T-cell (primary cell): ENCODE measurements at places on chromosomes 13 and 19. TPM values are rescaled to one million over a fixed set of nuclear protein-coding genes. Genes with fewer than 3 reads are reported as not detected.

DNA sequence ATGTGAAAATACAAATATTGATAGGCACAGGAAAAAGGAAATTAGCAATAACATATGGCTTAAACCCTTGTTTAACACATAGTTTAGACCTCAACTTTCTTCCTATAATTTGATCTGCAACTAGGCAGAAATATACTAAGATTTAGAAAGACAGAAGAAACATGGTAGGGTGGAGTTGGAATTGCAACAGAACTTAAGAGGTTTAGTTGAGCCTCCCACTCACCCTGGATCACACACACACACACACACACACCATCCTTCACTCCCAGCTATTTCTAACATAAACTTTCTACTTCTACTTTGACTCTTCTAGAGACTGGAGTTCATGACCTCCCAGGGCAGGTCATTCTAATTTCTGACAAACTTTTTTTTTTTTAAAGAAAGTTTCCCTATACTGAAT lies 47.4 kb downstream of the FLT3 start:
- no peaks in the 10 kb centered on the region for H3K4me1 ChIP-seq
- no peaks in the 10 kb centered on the region for H3K36me3 ChIP-seq
- H3K4me3 ChIP-seq: no peak overlapping the region

GRCh38 chr19:15550929-15551292 lies 42.6 kb downstream of the CYP4F22 start:
- H3K36me3 ChIP-seq: no peaks in the 10 kb centered on the region
- H3K4me3 ChIP-seq: peak overlapping the region; percentile 84
- DNase-seq: no peak
- H3K4me1 ChIP-seq: peaks cover 11% of the 10 kb centered on the region

The FUT1 gene
- 0.15 TPM for total RNA-seq

- no peak for DNase-seq
- H3K27me3 ChIP-seq: no peaks in the 10 kb centered on the region
- H3K4me3 ChIP-seq: no peak overlapping the region
Measured at GRCh38 chr19:17061205-17061604, 14.0 kb downstream of the HAUS8 start.

- no peak overlapping the region for H3K27ac ChIP-seq
- no peak for DNase-seq
- H3K4me3 ChIP-seq: no peak overlapping the region
- H3K4me1 ChIP-seq: peaks cover 31% of the 10 kb centered on the region
- H3K27me3 ChIP-seq: no peaks in the 10 kb centered on the region
Measured at GRCh38 chr19:46373491-46374359, 26.8 kb downstream of the PPP5C start.

DNA sequence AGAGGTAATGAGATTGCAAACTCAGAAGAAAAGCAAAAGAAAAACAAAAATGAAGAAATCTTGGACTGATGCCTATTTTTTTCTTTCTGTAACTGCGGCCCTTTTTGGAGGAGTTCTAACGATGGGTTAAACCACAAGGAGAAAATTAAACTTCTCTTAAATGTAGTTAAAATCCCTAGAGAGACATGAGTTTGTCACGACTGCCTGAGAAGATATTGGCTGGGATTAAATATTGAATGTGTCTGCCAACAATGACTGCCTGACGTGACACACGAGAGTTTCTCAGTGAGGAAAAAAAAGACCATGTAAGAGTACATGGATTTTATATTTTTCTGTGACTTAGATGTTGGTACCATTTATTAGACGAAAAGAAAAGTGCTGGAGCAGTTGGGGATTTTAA lies 1013.4 kb downstream of the PCDH9 start:
- no peak for DNase-seq
- no peaks in the 10 kb centered on the region for H3K36me3 ChIP-seq
- H3K4me3 ChIP-seq: no peak overlapping the region
- H3K4me1 ChIP-seq: no peaks in the 10 kb centered on the region
- no peak overlapping the region for H3K27ac ChIP-seq
- no peaks in the 10 kb centered on the region for H3K27me3 ChIP-seq

GRCh38 chr19:4713384-4713951 lies 10.2 kb downstream of the DPP9 start:
- DNase-seq: no peak
- no peak overlapping the region for H3K4me3 ChIP-seq
- no peaks in the 10 kb centered on the region for H3K4me1 ChIP-seq
- H3K36me3 ChIP-seq: peaks cover 75% of the 10 kb centered on the region
- no peaks in the 10 kb centered on the region for H3K27me3 ChIP-seq

- no peak overlapping the region for H3K27ac ChIP-seq
- H3K4me3 ChIP-seq: no peak overlapping the region
- H3K27me3 ChIP-seq: no peaks in the 10 kb centered on the region
Measured at GRCh38 chr13:103130681-103131210, 64.5 kb upstream of the SLC10A2 start.

- DNase-seq: no peak
- H3K27me3 ChIP-seq: no peaks in the 10 kb centered on the region
- H3K4me3 ChIP-seq: no peak overlapping the region
Measured at GRCh38 chr13:84050536-84050935, 168.3 kb upstream of the SLITRK1 start.

The CYP2A6 gene
- total RNA-seq: 0.66 TPM

DNA sequence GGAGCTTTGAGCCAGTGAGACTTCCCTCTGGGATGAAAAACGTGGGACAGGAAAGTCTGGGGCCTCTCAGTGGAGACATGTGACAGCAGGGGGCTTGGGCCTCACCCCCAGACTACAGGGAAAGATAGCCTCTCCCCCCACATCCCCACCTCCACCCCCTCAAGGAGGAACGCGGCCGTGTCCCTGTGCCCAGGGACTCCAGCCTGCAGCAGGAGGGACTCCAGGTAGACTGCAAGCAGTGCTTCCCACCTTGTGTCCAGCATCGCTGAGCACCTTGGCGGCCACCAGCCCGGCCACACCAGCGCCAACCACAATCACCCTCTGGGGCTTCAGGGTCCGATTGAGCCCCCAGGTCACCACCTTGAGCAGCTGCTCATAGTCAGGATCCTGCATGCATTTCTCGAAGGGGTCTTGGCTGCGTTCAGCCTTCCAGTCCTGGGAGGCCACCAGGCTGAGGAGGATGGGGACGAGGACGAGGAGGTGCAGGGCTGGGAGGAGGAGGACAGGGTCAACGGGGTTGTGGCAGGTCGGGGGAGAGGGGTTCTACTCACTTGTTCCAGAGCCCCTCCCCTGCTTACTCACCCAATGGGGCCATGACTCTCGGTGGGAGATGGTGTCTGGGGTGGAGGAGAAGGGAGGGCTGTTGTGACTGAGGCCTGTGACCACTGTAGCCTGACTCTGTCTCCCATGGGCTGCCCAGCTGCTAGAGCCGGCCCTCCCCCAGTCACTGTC lies 955 bp downstream of the IL4I1 start:
- peak overlapping the region; percentile 100 for H3K27ac ChIP-seq
- peaks cover 43% of the 10 kb centered on the region for H3K4me1 ChIP-seq
- H3K4me3 ChIP-seq: peak overlapping the region; percentile 3
- peaks cover 3% of the 10 kb centered on the region for H3K27me3 ChIP-seq
- no peaks in the 10 kb centered on the region for H3K36me3 ChIP-seq

- no peaks in the 10 kb centered on the region for H3K27me3 ChIP-seq
- no peak overlapping the region for H3K27ac ChIP-seq
- no peaks in the 10 kb centered on the region for H3K4me1 ChIP-seq
- DNase-seq: no peak
- H3K4me3 ChIP-seq: no peak overlapping the region
- no peaks in the 10 kb centered on the region for H3K36me3 ChIP-seq
Measured at GRCh38 chr19:21491146-21491545, 14.3 kb upstream of the ZNF429 start.

The ICAM1 gene
- total RNA-seq: 11.0 TPM

DNA sequence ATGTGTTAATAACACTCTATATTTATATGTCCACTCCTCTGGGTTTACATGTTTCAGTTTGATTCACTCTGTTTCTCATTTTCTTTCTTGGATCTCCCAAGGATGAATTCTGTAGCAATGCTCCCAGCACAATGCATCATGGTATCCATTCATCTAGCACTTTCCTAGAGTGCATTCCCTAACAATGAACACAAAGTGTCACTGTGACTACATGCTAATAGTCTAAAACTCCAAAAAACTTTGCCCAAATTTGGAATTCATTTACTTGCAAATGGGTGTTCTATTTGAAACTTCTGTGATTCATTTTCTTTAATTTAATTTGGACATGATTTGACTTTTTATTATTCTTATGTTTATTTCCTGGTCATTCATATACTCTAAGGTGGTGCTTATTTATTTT lies 286.3 kb downstream of the POU4F1 start:
- no peak overlapping the region for H3K4me3 ChIP-seq
- no peaks in the 10 kb centered on the region for H3K27me3 ChIP-seq
- no peaks in the 10 kb centered on the region for H3K36me3 ChIP-seq

DNA sequence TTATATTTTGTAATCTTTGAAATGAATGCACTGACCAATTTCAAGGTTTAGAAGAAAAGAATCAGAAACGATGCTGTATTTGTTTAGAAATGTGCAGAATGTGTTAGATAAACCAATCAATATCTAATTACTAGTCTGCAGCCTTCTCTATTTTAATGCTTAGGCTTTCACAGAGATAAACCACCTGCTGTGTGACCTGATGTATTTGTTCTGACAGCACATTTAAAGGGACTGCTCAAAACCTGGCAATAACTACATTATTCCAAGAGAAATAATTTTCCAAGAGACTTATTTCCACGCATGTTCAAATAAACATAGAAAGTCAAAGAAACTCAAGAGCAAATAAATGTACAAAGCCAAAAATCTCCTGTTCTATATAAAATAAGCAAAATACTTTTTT lies 641.6 kb upstream of the PCDH20 start:
- no peaks in the 10 kb centered on the region for H3K4me1 ChIP-seq
- H3K4me3 ChIP-seq: no peak overlapping the region
- no peaks in the 10 kb centered on the region for H3K36me3 ChIP-seq
- no peaks in the 10 kb centered on the region for H3K27me3 ChIP-seq

DNA sequence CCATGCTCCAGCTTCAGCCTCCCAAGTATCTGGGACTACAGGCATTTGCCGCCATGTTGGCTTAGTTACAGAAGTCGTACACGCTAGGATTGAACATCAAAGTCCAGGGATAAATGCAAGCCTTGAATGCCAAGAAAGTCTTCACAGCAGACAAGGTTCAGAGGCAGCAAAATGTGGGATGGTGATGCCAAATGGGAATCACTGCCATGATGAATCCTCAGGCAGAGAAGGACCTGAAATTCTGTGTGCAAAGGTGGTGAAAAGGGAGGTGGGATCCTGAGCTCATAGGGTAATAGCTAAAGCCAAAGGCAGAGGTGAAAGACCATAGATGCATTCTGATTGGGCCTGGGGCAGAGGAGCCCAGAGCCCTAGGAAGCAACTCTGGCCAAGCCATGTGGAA lies 79.3 kb upstream of the STK24 start:
- no peaks in the 10 kb centered on the region for H3K27me3 ChIP-seq
- DNase-seq: no peak
- H3K4me3 ChIP-seq: no peak overlapping the region
- peaks cover 7% of the 10 kb centered on the region for H3K4me1 ChIP-seq
- H3K27ac ChIP-seq: no peak overlapping the region

The CLDND2 gene
- total RNA-seq: 8.1 TPM

DNA sequence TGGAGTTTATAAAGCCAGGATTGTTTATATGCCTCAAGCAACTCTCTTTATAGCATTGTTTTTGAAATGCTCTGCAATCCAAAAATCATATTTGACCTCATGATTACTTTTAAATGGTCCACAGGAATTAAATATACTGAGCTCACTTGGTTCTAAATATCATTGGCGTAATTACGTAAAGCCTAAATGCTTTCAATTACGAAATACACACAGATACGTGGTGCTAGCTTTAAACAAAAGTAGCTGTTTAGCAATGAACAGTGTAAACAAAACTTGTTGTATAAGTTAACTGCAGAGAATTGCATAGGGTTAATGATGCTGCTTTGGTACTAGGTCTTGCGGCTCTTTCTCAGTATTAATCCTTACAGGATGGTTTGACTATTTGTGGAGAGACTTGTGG lies 346.6 kb downstream of the COG6 start:
- no peaks in the 10 kb centered on the region for H3K27me3 ChIP-seq
- no peaks in the 10 kb centered on the region for H3K36me3 ChIP-seq
- DNase-seq: no peak
- H3K4me1 ChIP-seq: peaks cover 13% of the 10 kb centered on the region
- H3K4me3 ChIP-seq: no peak overlapping the region
- H3K27ac ChIP-seq: no peak overlapping the region

DNA sequence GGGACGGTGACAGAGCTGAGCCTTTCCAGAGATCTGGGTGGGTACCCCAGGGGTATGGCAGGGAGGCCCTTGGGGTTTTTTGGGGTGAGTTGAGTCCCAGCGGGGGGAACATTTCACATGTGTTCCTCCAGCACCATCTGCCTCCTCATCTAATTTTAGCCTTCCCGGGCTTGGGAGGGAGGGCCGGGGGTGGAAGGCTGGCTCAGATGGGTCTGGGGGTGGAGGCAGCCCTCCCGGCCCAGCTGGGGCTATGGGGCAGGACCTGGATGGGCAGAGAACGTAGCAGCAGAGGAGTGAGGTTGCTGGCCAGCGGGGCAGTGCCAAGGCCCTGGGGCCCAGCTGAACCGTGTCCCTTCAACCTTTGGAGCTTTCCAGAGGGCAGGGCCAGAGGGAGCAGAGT lies 23.5 kb downstream of the ADGRL1 start:
- H3K27me3 ChIP-seq: no peaks in the 10 kb centered on the region
- H3K4me1 ChIP-seq: no peaks in the 10 kb centered on the region
- no peaks in the 10 kb centered on the region for H3K36me3 ChIP-seq
- no peak overlapping the region for H3K27ac ChIP-seq
- no peak overlapping the region for H3K4me3 ChIP-seq

DNA sequence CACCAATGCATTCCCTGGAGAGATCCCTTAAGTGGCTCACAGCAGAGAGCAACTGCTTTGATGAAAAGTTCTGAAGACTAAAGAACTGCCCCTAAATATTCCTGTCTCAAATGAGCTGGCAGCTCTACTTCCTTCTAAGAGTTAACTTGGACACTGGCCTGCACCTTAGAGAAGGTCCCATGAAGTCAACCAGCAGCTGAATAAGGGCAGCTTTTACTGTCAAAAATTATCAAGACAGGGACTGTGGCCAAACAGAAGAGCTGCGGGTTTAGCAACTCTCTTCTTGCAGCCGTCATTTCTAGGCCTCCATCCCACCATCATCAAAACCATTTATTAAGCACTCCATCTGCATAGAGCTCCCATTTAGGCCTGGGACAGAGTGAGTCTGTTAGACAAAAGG lies 491.1 kb upstream of the TSHZ3 start:
- DNase-seq: no peak
- no peaks in the 10 kb centered on the region for H3K27me3 ChIP-seq
- no peak overlapping the region for H3K4me3 ChIP-seq
- no peaks in the 10 kb centered on the region for H3K36me3 ChIP-seq

- H3K36me3 ChIP-seq: peaks cover 6% of the 10 kb centered on the region
- no peaks in the 10 kb centered on the region for H3K4me1 ChIP-seq
- DNase-seq: no peak
- no peaks in the 10 kb centered on the region for H3K27me3 ChIP-seq
Measured at GRCh38 chr13:45215392-45216077, 14.7 kb upstream of the KCTD4 start.

GRCh38 chr19:38513762-38514167 lies 80.3 kb downstream of the RYR1 start:
- H3K27ac ChIP-seq: no peak overlapping the region
- H3K4me1 ChIP-seq: peaks cover 14% of the 10 kb centered on the region
- no peaks in the 10 kb centered on the region for H3K36me3 ChIP-seq
- H3K4me3 ChIP-seq: no peak overlapping the region
- no peaks in the 10 kb centered on the region for H3K27me3 ChIP-seq
